ENCODE measurements at places on chromosomes 1 and 21. TPM values are rescaled to one million over a fixed set of nuclear protein-coding genes. Genes with fewer than 3 reads are reported as not detected.

- DNase-seq, result no peak
These were observed 21.3 kb downstream of the RALGPS2 start for GRCh38 chr1:178746345-178746744.

- no peak for DNase-seq
These were observed 40.6 kb downstream of the STUM start for GRCh38 chr1:226589008-226589733.

DNA sequence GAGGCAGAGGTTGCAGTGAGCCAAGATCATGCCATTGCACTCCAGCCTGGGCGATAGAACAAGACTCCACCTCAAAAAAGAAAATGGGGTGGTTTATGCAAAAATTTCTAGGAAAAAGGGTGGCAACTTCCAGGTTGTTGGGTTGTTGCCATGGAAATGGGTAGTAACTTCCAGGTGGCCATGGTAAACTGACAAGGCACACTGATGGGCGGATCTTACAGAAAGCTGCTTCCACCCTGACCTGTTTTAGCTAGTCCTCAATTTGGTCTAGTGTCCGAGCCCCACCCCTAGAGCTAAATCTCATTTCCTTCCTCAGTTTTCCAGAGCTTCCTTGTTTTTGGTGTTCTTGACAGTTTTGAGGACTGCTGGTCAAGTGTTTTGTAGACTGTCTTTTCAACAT lies 13.6 kb downstream of the KLHDC7A start:
- no peak for DNase-seq

- DNase-seq, result no peak
These were observed 128.8 kb upstream of the COA6 start for GRCh38 chr1:234244482-234244881.

DNA sequence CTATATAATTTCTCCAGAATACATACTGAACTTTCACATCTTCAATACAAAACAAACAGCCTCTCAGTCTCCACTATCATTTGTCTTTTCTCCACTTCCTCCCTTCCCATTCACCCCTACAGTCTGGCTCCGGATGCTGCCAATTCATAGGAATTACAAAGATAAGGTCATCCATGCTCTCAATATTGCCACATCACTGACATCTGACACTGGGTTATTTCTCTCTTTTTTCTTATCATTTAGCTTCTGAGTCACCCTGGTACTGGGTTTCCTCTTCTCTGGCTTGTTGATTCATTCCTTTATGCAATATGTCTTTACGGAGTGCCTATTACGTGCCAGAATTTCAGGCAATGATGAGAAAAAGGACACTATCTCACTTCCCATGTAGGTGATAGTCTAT lies 3.1 kb upstream of the SH3BP5L start:
- DNase-seq, result no peak

DNA sequence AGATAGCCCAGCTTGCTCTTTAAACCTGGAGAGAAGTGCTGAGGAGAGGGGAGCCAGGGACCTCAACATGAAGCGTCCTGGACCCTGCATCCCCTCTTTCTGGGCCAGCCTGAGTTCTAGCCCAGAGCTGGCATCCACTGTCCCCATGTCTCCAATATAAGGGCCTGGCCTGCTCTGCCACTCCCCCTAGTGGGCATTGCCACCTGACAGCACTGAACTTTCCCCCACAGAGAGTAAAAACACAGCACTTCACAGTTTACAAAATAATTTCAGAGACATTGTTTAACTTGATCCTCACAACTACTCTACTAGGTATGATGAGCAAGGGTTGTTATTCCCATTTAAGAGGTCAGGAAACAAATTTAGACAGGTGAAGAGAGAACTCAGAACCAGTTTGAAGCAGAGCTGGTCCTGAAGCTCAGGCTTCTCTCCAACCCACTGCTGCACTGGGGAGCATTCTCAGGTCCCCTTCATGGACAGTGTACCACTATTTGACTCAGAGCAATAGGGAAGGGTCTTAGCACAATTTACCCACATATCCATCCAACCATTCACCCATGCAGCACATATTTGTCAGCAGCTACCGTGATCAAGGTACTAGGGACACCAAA lies 151.2 kb downstream of the DMRTA2 start:
- no peak for DNase-seq

DNA sequence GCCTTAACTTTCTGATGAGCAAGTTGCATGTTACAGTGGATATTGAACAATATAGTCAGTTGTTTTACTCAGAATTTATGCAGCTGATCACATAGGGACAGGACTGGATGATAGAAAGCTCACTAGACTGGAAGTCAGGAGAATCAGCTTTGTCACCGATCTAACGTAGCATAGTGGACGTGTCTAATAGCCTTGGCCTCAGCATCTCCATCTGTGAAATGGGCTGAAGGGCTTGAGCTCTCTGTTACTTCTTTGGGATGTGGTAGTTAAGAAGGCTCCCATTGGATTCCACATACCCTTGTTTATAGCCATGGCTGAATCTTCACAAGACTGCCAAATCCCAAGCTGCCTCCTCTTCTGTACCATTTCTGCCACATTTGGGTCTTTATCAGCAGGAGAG lies 190.6 kb downstream of the GRIK1 start:
- no peak for DNase-seq

DNA sequence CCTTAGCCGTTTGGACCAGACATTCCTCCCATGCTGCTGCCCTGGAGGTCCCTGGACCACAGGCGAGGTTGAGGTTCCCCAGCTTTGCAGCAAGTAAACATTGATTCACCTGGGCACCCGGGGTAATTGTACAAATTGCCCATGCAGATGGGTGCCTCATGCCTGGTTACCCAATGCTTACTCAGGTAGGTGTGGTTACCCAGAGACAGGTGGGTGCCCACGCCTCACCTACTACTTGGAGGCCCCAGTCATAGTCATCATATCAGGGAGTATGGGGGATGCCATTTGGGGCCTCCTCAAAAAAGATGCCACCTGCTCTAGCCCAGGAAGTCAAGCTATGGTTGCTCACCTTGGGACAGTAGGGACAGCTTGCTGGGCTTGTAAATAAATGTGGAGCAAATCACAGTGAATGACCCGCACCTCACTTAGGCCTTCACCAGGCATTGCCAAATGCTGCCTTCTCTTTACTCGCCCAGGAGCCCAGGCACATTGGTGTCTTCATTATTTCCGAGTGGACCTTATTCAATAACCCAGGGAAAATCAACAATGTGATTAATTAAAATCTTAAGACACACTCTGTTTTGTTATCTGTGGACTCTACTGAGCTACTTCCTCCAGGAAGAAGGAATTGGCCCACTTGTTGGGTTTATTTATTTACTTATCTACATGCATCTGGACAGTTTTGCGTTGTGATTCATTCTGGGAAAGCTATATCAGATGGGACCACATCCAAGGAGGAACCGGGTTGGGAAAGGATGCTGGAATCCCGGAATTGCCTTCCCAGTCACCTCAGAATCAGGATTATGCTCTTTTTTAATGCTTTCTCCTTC lies 35.6 kb upstream of the GRHL3 start:
- no peak for DNase-seq

GRCh38 chr1:24426744-24427544 lies 11.3 kb downstream of the NIPAL3 start:
- no peak for DNase-seq

DNA sequence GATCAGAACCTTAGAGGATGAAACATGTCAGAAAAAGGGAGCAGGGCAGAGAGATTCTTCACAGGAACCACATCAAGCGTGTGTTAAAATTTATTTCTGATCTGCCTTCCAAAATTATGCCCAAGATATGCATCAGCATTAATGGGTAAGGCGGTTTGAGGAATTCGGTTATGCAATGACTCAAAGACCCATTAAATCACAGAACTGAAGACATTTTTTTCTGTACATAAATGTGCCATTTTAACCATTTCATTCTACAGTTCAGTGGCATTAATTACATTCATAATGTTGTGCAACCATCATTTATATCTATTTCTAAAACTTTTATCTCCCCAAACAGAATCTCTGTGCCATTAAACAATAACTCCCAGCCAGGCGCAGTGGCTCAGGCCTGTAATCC lies 43.4 kb downstream of the CNST start:
- no peak for DNase-seq

GRCh38 chr1:173447224-173447623 lies 29.9 kb upstream of the PRDX6 start:
- no peak for DNase-seq

DNA sequence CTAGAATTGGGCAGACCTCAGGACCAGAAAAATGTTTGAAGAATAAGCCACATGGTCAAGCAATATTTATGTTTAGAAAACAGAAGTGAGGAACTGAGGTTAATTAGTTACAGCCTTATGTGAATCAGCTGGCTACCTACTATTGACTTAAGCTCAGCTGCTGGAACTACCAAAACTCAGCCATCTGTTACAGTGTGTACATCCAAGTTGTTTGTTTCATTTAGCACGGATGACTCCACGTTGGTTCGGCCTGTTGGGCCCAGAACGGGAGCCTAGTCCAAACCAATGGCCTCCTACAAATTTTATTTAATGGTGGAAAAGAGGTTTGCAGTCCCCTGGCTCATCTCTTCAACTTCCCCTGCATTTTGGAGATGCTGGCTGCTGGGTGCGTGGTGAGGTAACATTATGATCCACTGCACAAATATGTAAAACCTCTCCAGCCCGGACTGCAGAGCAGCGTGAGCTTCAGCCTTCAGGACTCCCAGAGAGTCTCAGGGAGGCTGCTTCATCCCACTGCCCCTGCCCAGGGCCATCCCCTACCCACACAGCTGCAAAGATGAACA lies 143.4 kb downstream of the ZZZ3 start:
- DNase-seq, result no peak

GRCh38 chr1:235913311-235913710 lies 46.6 kb upstream of the LYST start:
- no peak for DNase-seq

DNA sequence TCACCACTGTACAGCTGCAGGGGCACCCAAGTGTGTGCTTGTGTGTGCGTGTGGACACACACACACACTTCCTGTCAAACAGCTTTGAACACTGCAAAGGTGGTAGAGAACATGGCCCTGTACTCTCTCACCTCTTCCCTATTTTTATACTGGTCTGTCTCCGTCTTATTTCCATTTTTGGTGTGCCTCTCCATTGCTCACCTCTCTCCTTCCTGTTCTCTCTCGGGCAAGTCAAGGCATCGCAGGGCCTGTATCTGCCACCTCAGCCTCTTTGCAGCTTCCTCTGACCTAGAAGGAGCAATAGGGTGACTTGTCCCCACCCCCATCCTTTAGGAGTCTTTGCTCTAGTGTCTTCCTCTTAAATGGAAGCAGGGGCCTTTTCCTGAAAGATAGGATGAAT lies 2.2 kb downstream of the SMCP start:
- DNase-seq, result no peak

GRCh38 chr1:9069326-9070100 lies at the start of gene SLC2A5:
TSS of gene SLC2A5 (minus strand) at chr1:9069635. CDS start at chr1:9069536, 99 bp downstream.
- DNase-seq, result peak; percentile 65

- DNase-seq, result no peak
These were observed 21.0 kb downstream of the PCSK9 start for GRCh38 chr1:55060133-55060999.

Gene MYOG
- total RNA-seq, result not detected

Gene SPATA46
- total RNA-seq, result not detected

Gene KIF26B
- 1.7 TPM for total RNA-seq

Gene OR2W3
- total RNA-seq, result not detected

Gene SPRR2F
- not detected for total RNA-seq

Gene HCN3
- 2.7 TPM for total RNA-seq

Gene RGS4
- not detected for total RNA-seq

Gene HCRTR1
- not detected for total RNA-seq
